Muscle of leg (tissue), 16 donors: ENCODE measurements at places on chromosomes 5 and 9. TPM values are rescaled to one million over a fixed set of nuclear protein-coding genes. Genes with fewer than 3 reads are reported as not detected.

The OMD gene
- total RNA-seq, result 8.9 TPM

The LSM11 gene
- 7.3 TPM for total RNA-seq

The OGN gene
- total RNA-seq, result 454 TPM

The FEM1C gene
- total RNA-seq, result 16.7 TPM

The FOXD4 gene
- 0.58 TPM for total RNA-seq

The GPBP1 gene
- total RNA-seq, result 91.0 TPM

The SPATA24 gene
- 12.5 TPM for total RNA-seq

The CLPTM1L gene
- total RNA-seq, result 58.4 TPM

The DMRTA1 gene
- total RNA-seq, result 0.35 TPM
